ENCODE measurements at places on chromosomes 4 and X.

DNA sequence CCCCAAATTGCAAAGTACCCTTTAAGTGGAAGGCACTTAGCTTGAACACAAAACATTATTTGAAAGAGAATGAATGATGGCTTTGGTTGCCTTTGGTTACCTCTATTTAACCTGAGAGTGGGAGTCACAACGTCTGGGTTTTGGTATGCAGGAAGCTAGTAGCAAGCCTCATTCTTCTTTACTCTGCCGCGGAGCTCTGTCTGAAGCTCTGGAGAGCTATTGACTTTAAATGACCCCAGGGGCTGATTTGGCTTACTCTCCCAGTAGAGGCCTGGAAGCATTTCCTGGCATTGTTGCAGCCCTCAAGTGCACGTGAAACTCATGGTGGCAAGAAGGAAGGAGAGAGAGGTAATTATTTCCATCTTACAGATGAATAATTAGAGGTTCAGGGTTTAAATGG lies 81.8 kb upstream of the MAGEA4 start:
- no peak for DNase-seq

- no peak for DNase-seq
Observed at GRCh38 chr4:6221301-6221850, 21.0 kb upstream of the JAKMIP1 start.

DNA sequence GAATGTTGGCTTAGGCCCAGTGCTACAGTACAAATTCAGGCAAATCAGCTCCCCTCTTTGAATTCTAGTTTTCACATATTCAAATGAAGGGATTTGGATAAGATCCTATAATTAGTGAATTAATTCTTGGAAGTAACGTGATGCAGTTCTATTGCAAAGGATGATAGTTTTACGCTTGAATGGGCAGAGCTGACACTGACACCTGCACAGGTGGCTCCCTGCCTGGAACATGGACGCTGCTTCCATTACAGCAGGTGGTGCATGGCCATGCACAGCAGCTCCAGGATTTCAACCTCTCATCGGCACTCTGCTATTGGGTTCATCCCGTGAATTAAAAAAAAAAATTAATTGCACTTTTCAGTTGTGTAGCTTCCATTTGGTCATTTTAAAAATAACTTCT lies 28.4 kb upstream of the RPS6KA6 start:
- DNase-seq: no peak

DNA sequence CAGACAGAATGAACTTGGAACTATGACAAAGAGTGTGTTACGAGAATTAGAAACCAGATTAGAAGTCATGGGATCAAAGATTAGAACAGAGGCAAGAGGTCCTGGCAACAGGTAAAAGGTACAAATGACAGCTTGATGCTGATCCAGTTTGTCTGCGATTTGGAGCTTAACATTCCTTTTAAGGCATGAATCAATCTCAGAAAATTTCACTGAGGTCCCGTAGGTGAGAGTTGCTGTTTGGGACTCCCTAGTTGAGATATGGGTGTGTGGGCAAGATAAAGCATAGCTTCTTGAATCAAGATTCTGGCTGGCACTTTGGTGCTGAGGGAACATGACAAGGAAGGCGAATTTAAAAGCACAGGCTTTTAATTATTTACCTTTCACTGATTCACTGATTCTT lies 62.6 kb upstream of the ACSL4 start:
- no peak for DNase-seq

- no peak for DNase-seq
Observed at GRCh38 chr4:119657111-119657611, 28.6 kb upstream of the PDE5A start.
